ENCODE measurements at places on chromosomes 7 and 10.
A peak's percentile ranks its signal among the peaks of the same experiment; 100 is the strongest.

GRCh38 chr7:19202599-19202998, 57.4 kb upstream of the FERD3L start:
- DNase-seq, result no peak

DNA sequence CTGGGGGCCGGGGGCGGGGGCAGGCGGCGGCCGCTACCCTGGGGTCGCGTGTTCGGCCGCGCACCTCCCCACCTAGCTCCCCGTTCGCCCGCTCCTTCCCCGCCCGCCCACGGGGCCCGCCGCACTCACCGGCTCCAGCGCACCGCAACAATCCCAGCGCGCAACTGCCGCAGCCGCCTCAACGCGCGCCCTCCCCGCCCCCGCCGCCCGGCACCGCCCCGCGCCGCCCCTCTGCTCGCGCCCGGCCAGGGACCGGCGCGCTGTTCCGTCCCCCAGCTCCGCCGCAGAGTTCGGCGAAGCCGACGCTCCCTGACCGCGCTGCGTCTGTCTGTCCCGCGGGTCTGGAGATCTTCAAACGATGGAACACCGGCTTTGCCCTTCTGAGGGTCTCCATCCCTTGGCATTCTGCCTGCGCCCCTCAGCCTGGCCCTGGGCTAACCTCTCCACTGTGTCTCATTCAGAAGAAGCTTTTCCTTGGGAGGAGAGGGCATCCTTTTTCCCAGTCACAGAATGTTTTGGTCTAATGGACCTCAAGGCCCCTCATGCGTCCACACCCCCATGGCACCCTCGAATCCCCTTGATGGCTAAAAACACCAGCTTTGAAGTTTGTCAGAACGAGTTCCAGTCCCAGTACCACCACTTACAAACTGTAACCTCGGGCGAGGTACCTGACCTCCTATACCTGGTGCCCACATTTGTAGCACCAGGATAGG, at the start of gene NT5C2:
TSS of gene NT5C2 (minus strand) at position 166 of the 713 bp plus-strand sequence. CDS start 18,314 bp downstream, outside the sequence.
- peak; percentile 71 for DNase-seq

DNA sequence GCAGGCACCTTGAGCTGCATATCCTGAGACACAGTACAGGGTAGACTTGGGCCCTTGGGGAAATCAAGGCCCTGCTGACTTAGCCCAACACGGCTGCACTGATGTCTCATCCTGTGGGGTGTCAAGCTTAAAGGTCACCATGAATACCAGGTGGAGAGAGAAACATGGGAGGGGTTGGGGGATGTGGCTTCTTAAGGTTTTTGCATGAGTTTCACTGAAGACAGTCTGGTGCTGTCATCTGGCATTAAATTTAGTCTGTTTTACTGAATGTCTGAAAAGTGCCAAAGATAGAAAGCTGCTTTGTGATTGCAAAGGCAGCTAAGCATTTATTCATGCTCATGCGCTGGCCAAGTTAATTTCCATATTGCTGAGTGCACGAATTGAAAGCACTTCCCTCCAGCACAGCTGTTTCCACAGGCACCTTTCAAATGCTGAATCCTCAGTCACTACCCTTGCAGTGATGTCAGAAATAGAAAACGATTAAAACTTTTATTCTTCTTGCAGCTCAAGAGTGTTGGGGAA, 102.1 kb downstream of the OSBPL3 start:
- peak; percentile 1 for DNase-seq

DNA sequence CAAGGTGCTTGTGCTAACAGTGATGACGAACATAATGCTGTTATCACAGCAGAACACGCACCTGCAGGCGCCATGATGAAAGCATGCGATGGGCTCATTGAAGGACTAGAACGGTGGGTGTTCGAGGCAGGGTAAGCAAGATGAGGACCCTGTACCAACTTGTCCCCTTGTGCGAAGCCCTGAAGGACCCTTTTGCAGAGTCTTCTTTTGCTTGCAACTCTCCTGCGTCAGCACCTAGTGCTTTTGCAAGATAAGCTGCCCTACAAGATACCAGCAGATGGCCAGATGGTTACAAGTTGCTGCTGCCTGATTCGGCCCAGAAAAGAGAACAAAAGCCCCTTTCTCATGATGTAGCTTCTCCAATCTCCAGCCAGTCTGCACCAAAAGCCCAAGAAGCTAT, 4.2 kb upstream of the IL15RA start:
- no peak for DNase-seq

- no peak for DNase-seq
Observed at GRCh38 chr7:115410434-115410820, 488.5 kb downstream of the MDFIC start.

GRCh38 chr7:16586081-16586874, 59.3 kb downstream of the ANKMY2 start:
- no peak for DNase-seq

DNA sequence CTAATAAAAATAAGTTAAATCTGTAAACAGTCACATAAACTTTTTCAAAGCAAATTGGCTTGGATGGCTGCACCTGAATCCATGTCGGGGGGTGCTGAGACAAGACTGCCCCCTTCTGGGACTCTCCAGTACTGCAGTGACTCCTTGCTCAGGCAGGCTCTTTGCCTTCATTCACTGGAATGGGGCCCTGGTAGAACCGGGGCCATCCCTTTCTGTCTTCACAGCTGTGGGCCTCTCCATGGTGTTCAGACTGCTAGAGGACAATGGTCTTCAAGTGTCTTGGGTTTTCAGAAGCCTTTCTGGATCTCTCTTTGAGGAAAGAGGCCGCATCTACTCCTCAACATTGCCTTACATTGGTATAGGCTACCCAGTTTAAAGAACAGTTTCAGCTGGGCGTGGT, 16.1 kb upstream of the IMPDH1 start:
- DNase-seq, result peak; percentile 83

- DNase-seq, result no peak
Observed at GRCh38 chr7:121016966-121017365, 28.5 kb downstream of the CPED1 start.

- DNase-seq, result no peak
Observed at GRCh38 chr7:5634107-5634950, 147.1 kb downstream of the RNF216 start.

DNA sequence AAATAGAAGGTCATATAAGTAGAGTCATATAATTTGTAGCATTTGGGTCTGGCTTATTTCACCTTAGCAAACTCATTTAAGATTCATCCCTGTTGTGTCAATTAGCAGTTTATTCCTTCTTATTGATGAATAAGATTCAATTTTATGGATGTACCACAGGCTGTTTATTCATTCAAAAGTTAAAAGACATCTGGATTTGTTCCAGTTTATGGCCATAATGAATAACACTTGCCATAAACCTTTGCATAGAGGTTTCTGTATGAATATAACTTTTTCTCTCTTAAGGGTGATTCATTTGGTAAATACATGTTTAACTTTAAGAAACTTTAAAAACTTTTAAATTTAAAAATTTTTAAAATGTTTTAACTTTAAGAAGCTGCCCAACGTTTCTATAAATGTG, 66.4 kb downstream of the CPED1 start:
- DNase-seq, result no peak

DNA sequence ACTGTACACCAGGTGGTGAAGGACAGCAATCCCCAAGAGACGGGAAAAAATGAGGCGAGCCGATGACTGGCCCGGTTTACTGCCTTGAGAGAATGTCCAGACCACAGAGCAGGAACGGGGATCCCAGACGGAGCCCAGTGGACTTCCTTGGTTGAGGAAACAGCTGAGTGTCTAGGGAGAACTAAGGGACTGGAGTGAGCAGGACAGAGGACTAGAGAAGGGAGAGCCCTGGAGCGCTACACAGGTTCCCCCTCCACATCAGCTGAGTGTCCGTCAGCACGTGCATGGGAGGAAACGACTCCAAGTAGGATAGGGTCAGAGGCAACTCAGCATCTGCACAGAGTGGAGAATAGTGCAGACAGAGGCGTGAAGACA, 7.1 kb upstream of the WDR86 start:
- DNase-seq, result no peak

- no peak for DNase-seq
Observed at GRCh38 chr7:135971366-135971725, 5.8 kb downstream of the MTPN start.

- no peak for DNase-seq
Observed at GRCh38 chr10:125626671-125627070, 56.3 kb downstream of the TEX36 start.

- DNase-seq, result no peak
Observed at GRCh38 chr7:115146148-115146547, 224.3 kb downstream of the MDFIC start.

GRCh38 chr7:41826641-41827040, 123.8 kb upstream of the INHBA start:
- DNase-seq, result no peak

- DNase-seq, result no peak
Observed at GRCh38 chr10:100325158-100325557, 4.9 kb downstream of the PKD2L1 start.

DNA sequence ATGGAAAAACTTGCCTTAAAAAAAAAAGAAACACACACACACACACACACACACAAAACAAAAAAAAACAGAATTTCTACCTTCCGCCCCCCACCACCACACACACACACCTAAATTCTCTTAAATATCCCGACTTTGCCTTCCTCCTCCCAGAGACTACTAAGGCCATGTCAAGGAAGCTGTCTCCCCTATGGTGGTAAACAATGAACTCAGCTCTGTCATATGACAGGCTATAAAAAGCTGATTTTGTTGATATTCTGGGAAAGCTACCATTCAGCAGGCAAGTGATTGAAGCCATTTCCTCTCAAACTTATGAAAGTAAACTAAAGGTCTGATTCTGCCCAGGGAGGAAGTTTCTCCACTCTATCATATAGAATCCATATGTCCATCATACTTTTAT, 471.0 kb downstream of the GFRA1 start:
- DNase-seq, result no peak

DNA sequence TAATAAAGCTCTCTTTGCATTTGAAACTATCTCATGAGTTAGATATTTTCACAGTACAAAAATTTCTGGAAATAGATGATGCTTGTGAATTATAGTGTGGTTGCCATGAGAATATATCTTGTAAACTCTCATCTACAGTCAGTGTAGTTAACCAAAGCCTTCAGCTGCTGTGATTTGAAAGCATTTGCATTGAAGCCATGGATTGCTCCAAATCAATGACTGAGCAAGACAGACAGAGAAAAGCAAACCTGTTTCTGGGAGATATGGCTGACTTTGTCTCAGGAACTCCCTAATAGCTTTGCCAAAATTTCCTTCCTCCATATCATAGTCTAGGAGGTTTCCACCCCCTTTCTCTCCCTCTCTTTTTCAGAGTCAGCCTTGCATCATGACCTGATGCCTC, 955.3 kb downstream of the REEP3 start:
- DNase-seq, result no peak

DNA sequence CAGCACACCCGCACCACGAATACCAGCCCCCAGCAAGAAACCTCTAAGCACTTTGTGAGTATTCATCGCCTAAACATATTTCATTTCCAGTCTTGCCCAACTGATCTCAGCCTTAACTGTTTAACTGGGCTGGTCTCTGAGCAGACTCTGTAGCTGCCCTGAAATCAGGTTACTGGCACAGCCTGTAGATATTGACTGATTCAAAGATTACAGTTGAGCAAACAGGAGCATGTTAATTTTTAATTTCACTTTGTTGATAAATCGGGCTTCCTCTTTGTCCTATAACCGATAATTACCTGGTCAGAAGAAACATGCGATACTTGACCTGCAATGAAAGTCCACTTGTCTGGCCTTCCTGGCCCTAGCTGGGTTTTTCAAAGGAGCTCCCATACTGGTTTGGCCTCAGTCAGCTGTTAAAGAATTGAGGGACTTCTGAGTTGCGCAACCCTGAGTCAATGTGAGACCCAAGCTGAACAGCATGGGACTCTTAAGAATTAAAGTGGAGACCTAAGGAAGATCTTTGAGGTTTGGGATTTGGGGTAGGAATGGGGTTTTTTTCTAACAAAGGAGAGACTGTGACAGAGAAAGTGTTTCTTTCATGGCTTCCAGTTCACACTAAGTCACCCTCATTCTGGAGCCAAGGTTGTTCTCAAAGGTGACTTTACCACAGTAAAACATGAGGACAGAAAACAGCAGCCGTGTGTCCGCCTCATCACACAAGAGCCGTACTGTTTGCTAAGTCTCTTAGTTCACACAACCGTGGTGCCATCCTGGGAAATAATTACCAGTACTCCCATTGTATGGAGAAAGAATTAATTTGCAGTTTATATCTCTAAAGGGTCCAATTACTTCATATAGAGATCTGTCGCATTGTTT, 75.9 kb downstream of the PPP1R3C start:
- DNase-seq, result no peak

GRCh38 chr10:90192825-90193224, 491.4 kb downstream of the KIF20B start:
- no peak for DNase-seq

- no peak for DNase-seq
Observed at GRCh38 chr7:155792315-155792960, 19.8 kb downstream of the SHH start.
